ENCODE measurements at places on chromosomes 12 and 14.

DNA sequence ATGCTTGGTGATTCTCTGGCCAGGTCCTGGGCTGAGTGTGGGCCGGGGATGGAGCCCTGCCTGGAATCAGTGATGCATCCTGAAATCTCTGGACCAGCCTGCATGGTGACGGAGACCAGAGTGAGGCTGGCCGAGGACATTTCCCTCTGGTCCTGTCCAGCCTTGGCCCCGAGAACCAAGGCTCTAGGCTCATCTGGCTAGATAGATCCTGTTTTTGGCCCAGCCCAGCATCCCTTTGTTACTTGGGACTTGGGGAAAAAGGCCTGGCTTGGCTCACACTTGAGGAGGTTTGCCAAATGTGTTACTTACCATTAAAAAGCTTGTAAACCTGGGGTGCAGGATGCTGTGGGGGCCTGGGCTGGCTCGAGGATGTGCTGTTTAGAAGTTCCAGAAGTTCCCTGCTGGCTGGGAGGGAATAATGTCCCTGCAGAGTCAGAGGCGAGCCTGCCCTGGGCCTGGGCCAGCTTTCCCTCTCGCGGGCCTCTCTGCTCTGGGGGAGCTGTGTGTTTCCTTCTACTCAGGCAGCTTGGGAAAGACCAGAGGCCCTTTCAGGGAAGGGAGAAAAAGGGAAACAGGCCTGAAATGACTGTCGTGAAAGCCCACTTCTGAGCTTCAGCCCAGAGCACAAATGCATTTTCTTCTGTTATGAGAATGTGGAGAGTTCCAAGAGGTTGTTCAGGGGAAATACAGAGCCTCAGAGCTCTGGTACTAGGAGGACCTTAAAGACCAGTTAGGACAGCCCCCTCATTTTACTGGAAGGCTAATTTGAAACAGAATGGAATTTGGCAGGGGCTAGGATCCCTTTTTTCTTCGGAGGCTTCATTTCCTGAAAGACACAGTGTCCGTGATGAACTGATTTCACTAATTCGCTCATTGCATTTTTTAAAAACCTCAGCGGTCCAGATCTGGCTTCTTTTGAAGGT, 47.2 kb upstream of the CTDSP2 start:
- DNase-seq: no peak

- no peak for DNase-seq
Measured at GRCh38 chr12:94874518-94875302, 128.8 kb downstream of the NDUFA12 start.

DNA sequence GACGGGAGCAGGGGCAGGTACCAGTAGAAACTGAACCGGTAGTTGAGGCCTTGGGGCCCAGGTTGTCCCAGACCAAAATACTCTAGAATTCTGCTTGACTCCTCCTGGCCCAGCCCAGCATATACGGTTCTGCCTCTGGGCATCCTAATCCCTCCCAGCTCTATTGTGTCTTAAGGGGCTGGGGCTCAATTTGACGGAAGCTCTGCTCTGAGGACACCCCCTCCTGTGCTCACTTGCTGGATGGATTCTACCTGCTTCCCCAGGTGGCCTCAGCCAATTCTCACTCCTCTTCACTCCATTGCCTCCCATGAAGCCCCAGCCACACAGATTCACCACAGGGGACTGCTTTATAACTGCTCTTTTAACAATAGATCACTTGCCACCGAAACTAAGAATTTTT, 219.5 kb upstream of the FKBP4 start:
- no peak for DNase-seq

DNA sequence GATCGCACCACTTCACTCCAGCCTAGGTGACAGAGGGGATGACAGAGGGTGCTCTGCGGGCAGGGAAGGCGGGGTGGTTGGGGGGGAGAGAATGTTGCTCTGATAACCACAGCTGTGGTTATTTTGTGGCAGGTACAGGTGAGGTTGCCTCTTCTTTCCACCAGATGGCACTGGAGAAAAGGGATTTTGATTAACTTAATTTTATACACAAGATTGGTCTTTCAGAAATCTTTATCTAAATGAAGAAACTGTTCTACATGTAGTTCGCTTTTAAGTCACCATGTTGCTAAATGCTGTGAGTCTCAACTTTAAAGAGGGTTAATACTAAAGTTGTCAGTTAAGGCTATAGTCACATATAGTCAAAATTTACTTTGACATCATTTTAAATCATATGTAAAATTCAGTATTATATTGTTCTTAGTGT, 25.7 kb downstream of the FGF23 start:
- DNase-seq: peak; percentile 36

DNA sequence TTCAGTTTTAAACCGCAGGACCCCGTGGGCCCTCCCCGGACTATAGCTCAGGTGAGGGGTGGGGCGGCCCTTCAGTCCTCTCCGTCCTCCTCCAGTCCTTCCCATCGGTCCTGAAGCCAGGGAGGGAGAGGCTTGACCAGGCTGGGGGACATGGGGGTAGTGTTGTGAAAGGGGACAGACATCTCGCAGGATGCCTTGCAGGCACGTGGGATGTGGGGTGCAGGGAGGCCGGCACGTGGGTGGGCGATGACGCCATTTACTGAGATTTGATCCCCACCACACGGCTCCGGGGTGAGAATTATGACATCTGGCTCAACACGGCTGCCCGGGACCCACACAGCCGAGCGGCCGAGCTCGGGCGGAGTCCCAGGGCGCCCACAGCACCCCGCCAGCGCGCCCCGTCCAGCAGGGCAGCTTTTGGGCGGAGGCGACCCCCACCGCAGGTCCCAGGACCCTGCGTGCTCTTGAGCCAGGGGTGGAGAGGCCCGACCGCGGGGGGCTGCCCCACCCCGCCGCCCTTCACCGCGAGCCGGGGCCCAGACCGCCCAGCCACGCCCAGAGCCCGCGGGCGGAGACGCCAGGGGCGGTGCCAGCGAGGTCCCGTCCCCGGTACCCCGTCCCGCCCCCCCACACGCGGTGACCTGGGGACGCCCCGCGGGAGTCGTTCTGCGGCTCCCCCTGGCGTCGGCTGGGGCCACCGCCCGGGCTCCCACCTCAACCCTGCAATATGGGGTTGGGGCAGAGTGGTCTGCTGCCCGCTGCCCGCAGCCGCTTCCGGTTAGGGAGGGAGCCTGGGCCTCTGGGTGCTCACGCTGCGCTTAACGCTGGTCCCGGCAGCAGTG, 3.3 kb upstream of the EXOC3L4 start:
- peak; percentile 76 for DNase-seq

GRCh38 chr12:103673891-103674375, 86.9 kb downstream of the STAB2 start:
- no peak for DNase-seq

- DNase-seq: no peak
Measured at GRCh38 chr12:66048218-66048834, 82.2 kb downstream of the LLPH start.

DNA sequence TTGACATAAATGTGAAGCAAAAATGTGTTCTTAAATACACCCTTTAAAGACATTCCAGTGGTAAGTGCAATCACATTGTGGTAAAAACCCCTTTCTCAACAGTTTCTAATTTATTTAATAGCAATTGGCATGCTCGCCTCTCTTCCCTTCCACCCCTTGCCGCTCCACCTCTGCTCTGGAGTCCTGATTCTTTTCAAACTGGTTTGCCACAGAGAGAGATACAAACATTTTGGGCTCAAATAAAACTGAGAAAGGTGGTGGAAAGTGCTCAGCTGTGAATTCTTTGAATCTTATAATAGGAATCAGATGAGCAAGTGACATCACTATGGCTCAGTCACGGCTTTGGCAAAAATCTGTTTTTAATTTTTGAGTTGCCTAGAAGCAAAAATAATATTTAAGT, 993.9 kb downstream of the GALC start:
- DNase-seq: no peak

- DNase-seq: no peak
Measured at GRCh38 chr12:131390412-131391334, 320.2 kb upstream of the SFSWAP start.

GRCh38 chr14:69259168-69259526, 811 bp upstream of the GALNT16 start:
- DNase-seq: no peak

DNA sequence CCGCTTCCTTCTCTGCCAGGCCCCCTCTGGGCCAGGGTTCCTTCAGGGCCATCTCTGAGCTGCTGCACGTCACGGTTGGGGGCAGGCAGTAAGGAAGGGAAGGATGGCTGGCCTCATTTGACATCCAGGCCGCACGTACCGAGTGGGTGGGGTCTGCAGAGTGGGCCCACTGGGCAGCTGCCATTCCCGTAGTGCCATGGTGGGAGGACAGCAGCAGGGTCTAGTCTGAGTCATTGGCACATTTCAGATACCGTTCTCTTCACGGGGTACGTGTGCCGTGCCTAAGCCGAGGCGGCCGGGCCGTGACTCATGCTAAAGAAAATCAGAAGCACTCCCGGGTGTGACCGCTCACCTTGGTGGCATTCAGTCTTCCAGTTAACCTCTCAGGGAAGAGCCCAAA, 43.9 kb downstream of the IL31 start:
- no peak for DNase-seq

DNA sequence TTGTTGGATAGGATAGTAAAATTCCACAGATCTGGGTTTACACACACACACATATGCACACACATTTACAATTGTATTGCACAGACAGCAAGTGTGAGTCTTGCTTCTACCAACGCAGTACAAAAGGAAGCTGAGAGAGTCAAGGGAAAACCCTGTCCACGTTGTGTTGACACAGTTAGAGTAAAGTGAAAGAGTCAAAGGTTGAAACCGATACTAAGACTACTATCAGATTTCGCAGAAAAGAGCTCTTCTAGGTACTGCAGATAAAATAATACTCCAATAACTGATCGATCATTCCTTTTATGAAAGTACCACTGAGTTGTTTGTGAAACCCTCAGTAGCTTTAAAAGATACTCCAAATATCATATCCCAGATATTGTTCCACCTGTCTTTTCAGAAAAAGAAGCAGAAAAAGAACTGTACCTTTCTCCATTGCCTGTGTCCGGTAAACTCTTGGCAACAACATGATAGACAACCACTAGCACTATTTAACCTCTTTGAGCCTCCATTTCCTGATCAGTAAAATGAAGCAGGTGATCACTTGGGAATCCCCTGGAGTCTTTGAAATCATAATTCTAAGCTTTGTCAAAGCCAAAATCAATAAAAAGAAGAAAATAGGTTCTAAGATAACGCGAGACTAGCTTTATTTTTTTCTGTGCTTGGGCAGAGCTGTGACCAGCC, 224.6 kb upstream of the FOXN3 start:
- DNase-seq: no peak

- no peak for DNase-seq
Measured at GRCh38 chr12:130280231-130280630, 57.5 kb upstream of the PIWIL1 start.

Data from CD8-positive, alpha-beta T cell (primary cell).